HT1080 (cell line): ENCODE measurements at places on chromosomes 11 and 22. TPM values are rescaled to one million over a fixed set of nuclear protein-coding genes. Genes with fewer than 3 reads are reported as not detected.

Gene CCDC15
- total RNA-seq = 7.4 and 8.1 TPM in 2 replicates

Gene AGBL2
- 0.08 and 0.13 TPM in 2 replicates for total RNA-seq

Gene FLRT1
- total RNA-seq = not detected in 2 replicates

Gene IGSF9B
- total RNA-seq = 0.17 and 0.64 TPM in 2 replicates

Gene DGCR6
- total RNA-seq = 0.57 and 0.88 TPM in 2 replicates
